ENCODE measurements at places on chromosomes 7 and 10.
A peak's percentile ranks its signal among the peaks of the same experiment; 100 is the strongest.

GRCh38 chr7:79282070-79282694 is 171.3 kb downstream of the MAGI2 start:
- DNase-seq, result no peak

GRCh38 chr7:128322040-128322643 is 21.6 kb downstream of the RBM28 start:
- no peak for DNase-seq

DNA sequence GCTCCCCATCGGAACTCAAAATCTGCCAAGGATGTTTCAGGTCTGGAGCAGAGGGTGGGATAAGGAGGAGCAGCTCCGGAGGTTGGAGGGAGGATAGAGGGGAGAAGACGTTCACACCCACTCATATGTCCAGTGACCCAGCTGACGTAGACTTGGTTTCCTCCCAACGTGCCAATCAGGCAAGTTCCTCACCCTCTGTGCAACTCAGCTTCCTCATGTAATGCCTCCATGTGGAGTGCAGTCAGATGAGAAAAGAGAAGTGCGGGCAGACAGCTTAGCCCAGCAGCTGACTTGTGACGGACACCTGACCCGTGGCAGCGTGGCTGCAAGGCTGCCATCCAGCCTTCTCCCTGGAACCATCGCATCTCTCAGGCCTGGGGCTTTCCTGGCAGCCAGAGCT is 86.8 kb downstream of the NPTX2 start:
- DNase-seq, result no peak

DNA sequence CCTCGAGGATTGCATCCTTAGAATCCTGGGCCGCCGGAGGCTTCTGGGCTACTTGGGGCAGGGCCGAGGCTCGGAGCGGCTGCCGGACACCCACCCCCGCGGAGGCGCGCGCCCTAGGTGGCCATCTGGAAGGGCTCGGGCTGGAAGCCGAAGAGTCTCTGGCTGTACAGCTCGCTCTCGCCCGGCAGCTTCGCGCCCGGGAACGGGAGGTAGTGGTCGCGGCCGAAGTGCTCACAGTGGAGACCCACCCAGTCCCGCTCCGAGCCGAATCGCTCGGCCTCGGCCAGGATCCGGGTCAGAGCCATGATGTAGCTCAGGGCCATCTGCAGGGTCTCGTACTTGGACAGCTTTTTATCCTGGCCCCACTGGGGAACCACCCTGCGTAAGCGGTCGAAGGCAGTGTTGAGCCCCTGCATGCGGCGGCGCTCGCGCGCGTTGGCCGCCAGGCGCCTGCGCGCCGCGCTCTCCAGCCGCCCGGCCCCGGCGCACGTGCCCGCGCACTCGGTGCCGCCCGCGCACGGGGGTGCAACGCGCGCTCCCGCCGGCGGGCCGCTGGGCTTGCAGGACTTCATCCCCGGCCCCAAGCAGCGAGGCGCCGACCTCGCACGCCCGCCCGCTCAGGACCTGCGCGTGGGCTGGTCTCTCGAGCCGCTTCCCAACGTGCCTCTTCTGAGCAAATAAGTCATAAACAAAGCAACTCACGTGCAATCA is 652 bp downstream of the ATOH7 start:
- peak; percentile 25 for DNase-seq

DNA sequence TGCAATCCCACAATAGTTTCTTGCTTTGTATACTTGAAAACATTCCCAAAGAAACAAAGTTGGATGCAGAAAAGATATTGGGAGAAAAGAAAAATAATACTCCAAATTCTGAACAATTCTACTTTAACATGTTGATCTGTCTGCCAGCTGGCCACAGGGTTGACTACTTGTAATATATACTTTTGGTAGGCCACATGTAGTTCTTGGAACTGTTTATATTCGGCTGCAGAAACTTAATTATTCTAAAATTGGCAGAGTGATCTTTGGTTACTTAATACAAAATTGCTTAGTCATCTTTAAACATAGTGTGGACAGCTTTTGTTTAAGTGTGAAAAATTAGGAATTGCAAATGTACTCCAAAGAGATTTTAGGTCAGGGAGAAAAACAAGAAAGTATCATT is 76.0 kb downstream of the CALD1 start:
- no peak for DNase-seq

DNA sequence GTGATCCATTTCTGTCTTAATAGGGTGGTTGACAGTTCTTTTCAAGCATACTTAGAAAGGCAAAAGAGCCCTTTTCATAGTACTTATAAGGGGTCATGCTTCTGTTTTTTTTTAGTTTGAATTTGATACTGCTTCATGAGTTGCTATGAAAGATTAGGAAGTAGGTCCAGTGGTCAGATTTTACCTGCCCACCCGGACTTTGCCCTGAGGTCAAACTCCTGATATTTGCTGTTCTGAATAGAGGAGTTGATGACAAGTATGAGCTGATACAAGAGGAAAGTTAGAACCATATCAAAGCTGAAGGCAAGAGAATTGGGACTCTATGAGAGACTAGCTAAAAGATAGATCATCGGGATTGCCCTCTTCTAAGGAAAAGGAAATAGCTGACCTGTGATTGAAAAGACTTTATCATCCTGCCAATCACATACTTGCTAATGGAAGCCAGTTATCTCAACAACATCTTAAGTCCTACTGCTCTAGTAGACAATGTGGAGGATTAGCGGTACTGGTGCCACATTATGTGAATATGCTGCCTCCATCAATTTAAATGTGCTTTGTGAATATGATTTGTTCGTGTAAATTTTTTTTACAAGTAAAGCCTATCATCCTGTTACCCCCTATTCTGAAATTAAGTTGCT is 37.5 kb upstream of the CYP26C1 start:
- DNase-seq, result no peak

GRCh38 chr10:1190052-1190395 is 133.8 kb downstream of the WDR37 start:
- DNase-seq, result no peak

- no peak for DNase-seq
Observed at GRCh38 chr7:25179325-25179724, 49.0 kb downstream of the NPVF start.

DNA sequence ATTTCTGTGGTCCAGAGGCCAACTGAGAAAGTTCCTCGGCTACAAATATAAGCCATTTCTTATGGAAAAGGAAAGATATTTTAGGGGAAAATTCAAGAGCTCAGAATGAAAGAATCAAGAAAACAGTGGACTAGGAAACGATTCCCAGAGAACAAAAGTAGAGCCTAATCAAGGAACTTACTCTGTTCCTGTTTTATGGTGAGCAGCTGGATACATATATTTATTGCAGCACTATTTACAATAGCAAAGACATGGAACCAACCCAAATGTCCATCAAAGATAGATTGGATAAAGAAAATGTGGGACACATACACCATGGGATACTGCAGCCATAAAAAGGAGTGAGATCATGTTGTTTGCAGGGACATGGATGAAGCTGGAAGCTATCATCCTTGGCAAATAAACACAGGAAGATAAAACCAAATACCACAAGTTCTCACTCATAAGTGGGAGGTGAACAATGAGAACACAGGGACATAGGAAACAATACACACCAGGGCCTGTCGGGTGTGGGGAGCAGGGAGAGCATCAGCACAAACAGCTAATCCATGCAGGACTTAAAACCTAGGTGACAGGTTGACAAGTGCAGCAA is 298.7 kb downstream of the THSD7A start:
- DNase-seq, result no peak

- DNase-seq, result no peak
Observed at GRCh38 chr7:115145512-115145911, 223.6 kb downstream of the MDFIC start.

- DNase-seq, result no peak
Observed at GRCh38 chr7:27161721-27162560, 3.4 kb downstream of the HOXA9 start.
